CD14-positive monocyte (primary cell): ENCODE measurements at places on chromosomes 16 and 17.

- no peak for DNase-seq
Measured at GRCh38 chr16:24508614-24509013, 30.8 kb upstream of the RBBP6 start.

GRCh38 chr17:27446569-27447301, 9.5 kb upstream of the KSR1 start:
- peak; percentile 27 for DNase-seq

DNA sequence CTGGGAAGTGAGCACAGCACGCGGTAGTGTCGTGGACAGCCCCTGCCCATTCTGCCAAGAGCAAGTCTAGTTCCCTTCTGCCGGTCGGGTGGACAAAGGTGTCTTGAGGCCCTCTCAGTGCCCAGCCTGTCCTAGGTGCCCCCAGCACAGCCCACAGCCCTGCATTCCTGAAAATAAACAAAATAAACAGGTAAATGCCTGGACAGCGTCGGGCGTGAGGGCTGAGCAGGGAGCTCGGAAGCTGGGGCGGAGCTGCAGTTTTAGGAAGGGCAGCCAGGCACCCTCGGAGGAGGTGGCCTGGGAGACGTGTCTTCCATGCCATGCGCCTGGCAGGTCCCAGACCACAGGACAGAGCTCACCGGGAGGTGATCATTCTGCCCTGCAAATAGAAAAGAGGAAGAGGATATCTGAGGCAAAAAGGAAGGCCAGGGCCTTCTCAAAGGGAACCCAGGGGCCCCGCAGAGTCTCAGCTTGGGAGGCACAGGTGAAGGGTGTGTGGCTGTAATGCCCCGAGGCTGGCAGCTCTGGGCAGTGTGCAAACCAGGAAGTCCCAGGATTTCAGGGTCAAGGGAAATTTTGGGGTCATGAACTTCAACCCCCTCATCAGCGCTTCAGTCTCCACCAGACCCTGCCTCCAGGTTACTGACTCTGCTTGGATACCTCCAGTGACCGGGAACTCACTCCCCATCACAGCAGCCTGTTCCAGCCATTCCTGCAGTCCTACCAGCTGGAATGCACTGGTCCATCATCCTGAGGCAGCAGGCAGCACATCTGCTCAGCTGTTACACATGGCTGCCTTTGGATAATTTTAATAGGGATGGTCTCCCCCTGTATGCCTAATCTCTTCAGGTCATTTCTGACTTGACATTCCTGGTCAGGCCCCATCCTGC, 1.7 kb downstream of the ZNF469 start:
- DNase-seq = no peak

- no peak for DNase-seq
Measured at GRCh38 chr16:24255456-24256371, at the start of gene CACNG3. CACNG3 (plus strand) TSS chr16:24256335; CDS start chr16:24256755, 420 bp downstream.

GRCh38 chr16:85927959-85928358, 29.0 kb downstream of the IRF8 start:
- no peak for DNase-seq

DNA sequence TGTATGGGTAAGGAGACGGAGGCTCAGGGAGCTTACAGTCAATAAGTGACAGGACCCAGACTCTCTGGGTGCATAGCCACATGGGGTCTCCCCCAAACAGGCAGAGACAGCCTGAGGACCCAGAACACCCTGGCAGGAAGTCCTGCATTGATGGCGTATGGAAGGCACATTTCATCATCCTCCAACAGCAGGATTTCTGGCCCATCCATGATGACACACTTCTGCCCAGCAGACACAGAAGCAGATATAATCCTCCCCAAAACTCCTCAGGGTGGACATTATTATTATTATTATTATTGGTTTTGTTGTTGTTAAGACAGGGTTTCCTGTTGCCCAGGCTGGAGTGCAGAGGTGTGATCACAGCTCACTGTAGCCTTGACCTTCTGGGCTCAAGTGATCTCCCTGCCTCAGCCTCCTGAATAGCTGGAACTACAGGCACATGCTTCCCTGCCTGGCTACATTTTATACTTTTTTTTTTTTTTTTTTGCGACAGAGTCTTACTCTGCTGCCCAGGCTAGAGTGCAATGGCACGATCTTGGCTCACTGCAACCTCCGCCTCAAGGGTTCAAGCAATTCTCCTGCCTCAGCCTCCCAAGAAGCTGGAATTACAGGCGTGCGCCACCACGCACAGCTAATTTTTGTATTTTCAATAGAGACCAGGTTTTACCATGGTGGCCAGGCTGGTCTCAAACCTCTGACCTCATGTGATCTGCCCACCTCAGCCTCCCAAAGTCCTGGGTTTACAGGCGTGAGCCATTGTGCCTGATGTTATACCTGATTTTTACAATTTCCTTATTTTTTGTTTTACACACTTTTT, 6.8 kb upstream of the HROB start:
- DNase-seq = no peak

DNA sequence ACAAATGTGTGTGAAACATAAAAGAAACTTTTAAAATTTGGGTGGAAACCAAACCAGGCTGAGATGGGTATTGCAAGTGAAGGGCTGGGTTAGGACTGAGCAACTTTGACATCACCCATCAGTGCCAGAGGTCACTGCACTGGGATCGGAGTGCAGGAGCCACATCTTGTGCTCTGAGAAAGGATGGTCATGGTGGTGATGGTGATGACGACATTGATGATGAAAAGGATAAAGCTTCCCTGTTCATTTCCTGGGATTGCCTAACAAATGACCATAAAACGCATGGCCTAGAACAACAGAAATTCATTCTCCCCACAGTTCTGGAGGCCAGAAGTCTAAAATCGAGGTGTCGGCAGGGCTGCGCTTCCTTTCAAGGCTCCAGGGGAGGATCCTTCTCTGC, 324.0 kb downstream of the MAF start:
- peak; percentile 26 for DNase-seq

DNA sequence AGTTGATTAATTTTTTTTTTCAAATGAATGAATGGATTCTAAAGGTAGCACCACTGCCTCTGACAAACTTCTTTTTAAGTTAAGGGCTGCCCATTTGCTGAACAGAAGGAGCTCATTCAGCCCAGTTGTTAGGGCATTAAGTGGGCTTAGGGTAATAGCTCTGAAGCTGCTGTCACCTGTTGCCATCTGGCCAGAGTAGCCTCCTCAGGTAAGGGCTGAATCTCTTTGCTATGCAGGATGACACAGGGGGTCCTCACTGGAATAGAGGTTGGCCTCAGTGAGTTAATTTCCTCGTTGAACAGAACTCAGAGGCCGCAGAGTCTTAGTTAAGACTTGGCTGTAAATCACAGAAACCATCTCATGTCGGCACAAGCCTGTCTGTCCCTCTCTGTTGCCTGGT, 232.8 kb downstream of the CCDC182 start:
- DNase-seq = no peak

GRCh38 chr16:20878682-20879147, 21.4 kb downstream of the DCUN1D3 start:
- DNase-seq = no peak

DNA sequence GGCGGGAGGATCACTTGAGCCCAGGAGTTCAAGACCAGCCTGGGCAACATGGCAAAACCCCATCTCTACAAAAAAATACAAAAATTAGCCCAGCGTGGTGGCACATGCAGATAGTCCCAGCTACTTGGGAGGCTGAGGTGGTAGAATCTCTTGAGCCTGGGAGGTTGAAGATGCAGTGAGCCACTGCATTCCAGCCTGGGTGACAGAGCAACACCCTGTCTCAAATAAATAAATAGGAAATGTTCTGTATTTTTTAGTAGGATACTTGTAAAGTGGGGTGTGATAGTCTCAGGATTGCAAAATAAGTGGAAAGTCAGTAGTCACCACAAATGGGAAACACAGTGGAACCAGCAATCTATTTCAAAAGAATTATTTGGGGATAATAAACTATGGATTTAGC, 4.0 kb downstream of the RSPRY1 start:
- DNase-seq = no peak

DNA sequence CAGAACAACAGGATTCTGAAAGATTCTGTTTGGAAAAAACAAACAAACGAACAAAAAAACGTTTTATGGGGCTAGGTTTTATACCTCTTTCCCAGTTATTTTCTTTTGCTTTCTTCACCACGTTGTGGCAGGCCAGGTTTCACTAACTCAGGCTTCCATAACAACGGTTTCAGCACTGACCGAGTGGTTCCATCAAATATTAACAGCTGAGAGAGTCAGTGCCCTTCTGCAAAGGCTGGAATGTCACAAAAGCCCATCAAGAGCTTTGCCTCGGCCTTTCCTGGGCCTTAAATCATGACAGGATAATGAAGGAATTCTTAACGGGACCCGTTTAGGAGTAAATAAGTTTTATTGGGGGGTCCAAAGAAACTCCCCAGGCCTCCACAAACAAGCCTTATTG, 34.2 kb downstream of the MPHOSPH6 start:
- no peak for DNase-seq

DNA sequence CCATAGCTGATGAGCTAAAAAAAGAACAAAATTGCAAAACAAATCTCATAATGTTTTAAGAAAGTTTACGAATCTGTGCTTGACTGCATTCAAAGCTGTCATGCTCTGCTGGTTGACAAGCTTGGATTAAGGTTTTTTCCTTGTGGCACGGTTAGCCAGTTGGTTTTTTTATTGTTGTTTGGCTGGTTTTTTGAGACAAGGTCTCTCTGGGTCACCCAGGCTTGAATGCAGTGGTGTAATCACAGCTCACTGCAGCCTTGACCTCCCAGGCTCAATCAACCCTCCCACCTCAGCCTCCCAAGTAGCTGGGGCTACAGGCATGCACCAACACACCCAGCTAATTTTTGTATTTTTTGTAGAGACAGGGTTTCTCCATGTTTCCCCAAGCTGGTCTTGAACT, 45.7 kb downstream of the PHKB start:
- DNase-seq = no peak

DNA sequence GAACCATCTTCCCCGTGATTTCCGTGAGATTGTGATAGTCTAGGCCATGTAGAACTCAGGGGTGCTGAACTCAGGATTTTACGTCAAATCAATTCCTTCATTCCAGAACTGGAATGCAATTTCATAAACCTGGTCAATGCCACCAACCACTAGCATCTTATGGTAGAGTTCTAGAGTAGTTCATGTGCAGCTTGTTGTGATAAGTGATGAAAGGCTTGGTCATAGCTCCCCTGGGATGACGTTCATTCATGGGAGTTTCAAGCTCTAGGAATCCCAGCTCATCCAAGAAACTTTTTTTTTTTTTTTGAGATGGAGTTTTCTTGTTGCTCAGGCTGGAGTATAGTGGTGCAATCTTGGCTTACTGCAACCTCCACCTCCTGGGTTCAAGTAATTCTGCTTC, 3.7 kb upstream of the DPEP2 start:
- DNase-seq = no peak

DNA sequence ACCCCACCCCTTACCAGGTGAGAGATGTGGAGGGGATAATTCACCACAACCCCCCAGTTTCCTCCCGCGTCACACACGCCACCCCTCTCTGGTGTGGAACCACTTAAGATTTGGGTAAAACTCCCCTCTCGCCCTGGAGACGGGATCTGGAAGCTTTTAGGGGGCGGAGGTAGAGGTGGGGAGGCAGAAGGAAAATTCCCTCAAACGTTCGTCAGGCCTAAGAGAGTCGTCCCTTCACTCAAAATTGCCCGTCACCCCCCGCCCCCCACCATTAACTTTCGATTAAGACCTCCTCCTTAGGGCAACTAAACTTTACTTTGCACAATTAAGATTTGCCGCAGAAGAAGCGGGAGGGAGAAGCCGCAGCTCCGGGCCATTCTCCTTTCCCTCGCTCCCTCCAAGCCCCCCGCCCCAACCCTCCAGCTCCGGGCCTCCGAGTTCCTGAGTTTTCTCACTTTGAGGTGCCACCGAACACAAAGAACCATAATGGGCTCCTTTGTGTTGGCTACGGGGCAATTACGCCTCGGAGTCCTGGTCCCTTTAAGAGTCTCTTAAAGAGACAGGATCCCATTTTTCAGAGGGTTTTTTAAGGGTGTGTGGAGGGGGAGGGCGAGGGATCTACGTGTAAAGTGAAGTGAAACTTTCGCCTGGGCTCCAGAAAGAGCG, 985 bp upstream of the FZD2 start:
- DNase-seq = peak; percentile 47

DNA sequence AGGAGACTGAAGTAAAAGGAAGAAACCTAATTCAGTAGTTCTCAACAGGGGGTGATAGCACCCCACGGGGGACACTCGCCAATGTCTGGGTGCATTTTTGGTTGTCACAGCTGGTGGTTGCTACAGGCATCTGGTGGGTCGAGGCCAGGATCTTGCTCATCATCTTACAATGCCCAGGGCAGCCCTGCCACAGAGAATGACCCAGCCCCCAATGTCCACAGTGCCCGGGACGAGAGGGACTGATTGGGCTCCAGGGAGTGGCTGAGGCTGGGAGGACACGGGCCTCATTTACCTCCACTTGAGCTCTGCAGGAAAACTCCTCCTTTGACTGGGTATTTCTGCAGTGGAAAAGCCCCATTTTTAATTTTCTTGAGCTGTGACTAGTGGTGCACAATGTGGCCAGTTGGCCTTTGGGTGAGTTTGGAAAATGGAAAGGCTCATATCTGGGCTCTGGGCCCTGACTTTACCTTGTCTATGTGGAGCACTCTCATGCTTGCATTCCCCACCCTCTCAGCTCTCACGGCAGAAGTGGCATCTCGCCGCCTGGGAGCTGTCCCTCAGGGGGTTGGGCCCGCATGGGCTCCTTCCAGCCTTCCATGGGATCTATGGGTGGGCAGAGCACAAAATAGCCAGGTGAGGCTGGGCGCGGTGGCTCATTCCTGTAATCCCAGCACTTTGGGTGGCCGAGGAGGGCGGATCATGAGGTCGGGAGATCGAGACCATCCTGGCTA, 37.7 kb upstream of the IRF8 start:
- DNase-seq = no peak

- DNase-seq = no peak
Measured at GRCh38 chr17:1996800-1997288, 28.3 kb downstream of the RTN4RL1 start.

DNA sequence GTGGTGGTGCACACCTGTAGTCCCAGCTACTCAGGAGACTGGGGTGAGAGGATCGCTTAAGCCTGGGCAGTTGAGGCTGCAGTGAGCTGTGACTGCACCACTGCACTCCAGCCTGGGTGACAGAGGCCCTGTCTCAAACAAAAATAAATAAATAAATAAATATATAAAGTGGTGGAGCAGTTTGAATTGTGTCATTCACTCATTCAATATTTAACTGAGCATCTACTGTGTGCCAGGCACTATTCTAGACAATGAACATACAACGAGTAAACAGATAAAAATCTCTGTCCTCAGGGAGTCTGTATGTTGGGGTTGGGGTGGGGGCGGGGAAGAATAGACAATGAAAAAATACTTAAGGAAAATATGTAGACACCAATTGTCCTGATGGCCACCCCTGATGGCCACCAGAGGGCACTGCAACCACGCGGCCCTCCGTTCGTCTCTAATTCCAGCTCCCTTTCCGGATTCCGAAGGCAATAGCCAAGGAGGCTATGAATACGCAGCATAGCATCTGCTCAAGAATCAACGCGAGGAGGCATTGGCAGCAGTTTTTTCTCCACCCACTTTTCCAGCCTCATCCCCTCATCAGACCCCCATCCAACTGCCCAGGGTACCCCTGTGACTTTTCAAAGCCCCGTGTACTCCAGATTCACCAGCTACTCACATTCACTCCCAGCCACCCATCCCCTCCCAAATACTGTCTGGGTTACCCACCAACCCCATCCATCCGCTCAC, 21.4 kb downstream of the QPRT start:
- peak; percentile 72 for DNase-seq
